ENCODE measurements at places on chromosomes 2 and 18.

DNA sequence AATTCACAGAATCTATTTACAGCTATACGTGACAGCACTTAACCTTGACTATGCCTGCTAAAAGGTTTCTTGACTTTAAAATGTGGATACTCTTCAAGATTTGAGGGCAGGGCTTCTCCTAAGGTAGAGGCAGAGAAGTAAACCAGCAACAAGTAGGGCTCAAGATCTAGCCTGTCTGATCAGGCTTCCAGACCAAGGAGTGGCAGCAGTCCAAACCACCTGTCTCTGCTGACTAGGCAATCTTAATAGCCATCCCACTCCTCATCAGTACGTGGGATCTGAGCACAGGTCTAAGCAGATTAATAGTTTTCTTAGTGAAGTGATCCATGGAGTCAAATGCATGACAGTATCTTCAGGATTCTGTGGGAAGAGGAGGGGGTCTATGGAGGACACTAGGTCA is 100.4 kb downstream of the GPD2 start:
- no peak for DNase-seq

DNA sequence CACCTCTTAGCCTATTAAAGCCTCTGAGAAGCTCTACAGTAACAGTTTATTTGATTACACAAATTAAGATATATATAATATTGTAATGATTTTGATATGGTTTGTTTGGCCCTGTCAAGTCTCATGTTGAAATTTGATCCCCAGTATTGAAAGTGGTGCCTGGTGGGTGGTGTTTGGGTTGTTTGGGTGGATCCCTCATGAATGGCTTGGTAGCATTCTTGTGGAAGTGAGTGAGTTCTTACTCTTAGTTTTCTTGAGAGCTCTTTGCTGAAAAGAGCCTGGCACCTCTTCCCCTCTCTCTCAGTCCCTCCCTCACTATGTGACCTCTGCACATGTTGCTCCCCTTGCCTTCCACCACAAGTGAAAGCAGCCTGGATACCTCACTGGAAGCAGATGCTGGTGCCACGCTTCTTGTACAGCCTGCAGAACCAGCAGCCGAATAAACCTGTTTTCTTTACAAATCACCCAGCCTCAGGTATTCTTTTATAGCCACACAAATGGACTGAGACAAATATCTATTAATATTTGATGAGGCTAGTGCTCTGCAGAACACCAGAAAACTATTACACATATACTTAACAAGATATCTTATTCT is 52.8 kb downstream of the SLC4A10 start:
- DNase-seq: no peak

DNA sequence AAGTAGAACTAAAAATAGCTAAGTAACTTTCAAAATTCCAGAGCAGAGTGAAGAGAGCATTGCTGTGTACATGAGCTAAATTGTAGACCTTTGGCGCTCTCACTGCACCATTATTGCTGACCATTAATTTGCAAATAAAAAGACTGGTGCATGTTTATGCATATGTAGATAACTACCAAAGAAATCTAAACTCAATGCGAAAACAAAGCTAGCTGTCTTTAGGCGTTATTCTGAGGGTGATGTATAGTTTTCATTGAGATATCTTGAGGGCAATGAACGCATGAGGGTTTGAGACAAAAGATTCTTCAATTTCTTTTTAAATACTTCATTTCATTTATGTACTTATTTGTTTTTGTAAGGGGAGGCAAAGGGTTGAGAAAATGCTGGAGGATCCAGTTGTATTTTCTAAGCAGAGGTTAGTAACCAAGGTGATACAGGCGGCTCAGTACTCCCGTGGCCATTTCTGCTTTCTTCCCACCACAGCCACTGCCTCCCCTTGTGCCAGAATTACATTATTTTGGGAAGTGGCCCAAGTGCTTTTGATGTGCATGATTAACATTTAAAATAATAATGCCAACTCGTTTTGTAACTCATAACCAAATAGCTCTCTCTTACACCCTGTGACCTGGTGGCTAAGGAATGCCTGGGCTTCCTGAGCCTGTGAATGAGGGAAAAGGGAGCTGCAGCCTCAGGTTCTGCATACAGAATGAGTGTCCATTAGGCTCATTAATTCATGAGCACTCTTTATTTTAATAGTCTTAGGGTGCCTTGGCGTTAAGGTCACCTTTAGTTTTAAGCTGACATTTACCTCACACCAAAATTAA is 797.8 kb upstream of the GYPC start:
- no peak for DNase-seq

DNA sequence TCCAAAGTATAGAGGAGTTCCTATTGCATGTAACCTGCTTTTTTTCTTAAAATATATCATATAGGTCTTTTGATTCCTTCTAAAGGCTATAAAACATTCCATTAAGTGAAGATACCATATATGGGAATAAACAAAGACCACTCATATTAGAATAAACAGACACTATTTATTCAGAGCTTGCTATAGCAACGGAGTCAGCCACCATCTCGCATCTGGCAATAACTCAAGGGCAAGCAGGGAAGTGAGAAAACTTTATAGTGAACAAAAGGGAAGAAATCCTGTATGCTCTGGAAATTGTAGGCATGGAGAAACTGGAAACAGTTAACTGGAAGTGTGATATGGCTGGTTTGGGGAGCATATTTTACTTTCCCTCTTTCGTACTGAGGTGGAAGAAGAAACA is 301.9 kb downstream of the PTH2R start:
- DNase-seq: no peak

- no peak for DNase-seq
These were observed 51.2 kb upstream of the RMDN2 start for GRCh38 chr2:37873749-37874330.

DNA sequence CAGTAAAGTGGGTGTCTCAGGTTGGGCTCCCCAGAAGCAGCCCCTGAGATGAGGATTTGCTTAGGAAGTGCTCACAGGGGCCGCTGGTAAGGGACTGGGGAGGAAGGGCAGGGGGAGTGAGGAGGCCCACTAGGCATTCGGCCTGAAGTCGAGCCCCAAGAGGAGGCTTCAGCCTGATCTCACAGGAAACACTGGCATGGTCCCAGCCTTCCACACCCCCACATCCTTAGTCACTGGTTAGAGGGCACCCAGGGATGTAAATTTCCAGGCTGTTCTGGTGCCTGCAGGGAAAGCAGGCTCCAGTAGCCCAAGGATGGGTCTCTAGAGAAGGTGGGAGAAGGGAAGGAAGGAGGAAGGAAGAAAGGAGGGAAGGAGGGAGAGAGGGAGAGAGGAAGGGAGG is 22.4 kb upstream of the KCNK3 start:
- DNase-seq: no peak

- DNase-seq: peak; percentile 7
These were observed 80.8 kb upstream of the WIPF1 start for GRCh38 chr2:174678395-174678794.

DNA sequence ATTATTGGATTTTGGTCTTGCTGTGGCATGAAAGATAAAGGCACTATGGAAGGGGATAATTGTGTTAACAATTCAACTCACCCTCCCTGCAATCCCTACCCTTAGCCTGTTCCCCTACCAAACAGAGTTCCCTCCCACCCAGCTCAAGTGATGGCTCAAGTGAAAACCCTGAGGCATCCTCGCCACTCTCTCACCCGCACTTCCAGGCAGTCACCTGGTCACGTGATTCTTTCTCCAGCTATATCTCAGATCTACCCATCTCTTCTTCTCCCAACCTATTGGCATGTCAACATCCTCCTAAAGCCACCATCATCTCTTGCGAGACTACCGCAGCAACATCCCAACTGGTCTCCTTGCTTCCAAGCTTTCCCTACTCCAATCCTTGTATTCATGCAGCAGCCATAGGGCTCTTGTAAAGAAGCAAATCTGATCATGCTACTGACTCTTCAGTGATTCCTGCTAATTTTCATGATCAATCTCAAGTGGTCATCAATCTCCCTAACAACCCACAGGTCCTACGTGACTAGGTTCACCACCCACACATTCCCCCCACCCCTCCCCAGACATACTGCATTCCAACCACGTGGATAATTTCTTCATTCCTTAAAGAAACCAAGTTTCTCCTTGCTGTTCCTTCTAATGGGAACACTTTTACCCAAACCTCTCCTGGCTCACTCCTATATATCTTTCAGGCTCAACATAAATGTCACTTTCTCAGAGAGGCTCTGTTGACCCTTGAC is 66.7 kb downstream of the MBD2 start:
- DNase-seq: no peak

DNA sequence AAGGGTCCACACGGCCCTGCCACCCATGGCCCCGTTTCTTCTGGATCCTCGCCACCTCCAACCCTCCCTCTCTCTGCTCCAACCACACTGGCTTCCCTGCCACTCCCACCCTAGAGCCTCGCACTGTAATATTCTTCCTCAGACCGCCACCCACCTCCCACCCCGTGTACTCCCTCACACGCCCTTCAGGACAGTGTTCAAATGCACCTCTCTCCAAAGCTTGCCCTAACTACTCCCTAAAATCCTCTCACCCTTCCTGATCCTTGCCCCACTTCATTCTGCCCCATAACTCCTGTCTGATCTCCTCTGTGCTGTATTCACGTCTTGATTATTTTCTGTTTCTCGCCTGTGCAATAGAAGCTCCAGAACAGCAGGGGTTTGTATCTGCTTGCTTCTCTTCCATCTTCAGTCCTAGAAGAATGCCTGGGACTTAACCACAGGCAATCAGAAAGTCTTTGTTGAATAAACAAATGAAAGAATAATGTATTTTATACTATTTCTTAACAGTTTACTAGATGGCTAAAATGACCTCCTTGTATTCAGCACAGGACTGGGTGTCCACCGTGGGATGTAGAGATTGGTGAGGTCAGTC is 25.5 kb downstream of the EPB41L3 start:
- no peak for DNase-seq

DNA sequence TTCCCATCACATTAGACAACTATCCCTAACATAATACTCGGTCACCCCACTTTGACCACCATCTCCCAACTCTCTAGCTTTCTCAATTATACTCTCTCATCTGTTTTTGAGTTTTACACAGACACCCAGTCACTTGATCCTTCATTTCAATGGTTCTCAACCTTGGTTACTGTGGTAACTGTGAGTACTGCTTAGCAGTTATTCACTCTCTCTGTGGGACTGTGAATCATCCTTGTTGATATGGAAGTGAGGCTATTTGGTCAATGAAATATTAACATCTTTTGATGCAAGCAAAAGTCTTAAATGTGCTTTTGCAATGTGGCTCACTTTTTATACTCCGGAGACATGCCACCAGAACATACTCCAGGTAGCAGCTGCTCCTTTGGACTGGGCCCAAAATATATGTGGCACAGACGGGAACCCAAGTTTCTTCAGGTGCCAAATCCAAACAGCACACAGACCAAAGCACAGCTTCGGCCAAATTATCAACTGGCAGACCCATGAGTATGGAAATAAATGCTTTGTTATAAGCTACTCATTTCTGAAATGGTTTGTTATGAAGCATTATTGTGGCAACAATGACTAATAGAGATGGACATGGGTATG is 75.0 kb upstream of the SLC25A52 start:
- no peak for DNase-seq

DNA sequence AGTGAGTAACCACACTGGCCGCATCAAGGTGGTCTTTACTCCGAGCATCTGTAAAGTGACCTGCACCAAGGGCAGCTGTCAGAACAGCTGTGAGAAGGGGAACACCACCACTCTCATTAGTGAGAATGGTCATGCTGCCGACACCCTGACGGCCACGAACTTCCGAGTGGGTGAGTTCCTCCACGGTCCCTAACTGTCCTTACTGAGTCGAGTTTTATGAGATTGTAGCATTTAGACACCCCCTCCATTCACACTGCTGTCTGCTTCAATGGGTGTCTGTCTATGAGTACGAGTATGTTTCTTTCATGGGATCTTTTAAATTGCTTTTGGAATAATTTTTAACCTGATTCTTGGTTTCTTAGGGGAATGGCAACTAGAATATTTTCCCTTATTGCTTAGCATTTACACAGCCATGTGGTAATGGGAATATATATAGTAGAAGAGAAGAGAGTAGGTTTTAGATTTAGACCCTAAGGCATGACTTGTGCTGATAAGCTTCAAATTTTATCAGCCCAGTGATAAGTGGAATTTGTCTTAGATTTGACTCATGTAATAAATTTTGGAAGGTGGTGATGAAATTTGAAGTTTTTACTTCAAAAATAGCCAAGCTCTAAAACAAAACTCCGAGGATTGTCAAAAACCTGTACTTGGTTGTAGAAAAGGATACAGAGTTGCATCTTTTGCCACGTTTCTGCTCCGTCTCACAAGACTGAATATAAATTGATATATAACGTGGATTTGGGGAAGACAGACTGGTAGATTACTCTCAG is 188.2 kb downstream of the LTBP1 start:
- no peak for DNase-seq

DNA sequence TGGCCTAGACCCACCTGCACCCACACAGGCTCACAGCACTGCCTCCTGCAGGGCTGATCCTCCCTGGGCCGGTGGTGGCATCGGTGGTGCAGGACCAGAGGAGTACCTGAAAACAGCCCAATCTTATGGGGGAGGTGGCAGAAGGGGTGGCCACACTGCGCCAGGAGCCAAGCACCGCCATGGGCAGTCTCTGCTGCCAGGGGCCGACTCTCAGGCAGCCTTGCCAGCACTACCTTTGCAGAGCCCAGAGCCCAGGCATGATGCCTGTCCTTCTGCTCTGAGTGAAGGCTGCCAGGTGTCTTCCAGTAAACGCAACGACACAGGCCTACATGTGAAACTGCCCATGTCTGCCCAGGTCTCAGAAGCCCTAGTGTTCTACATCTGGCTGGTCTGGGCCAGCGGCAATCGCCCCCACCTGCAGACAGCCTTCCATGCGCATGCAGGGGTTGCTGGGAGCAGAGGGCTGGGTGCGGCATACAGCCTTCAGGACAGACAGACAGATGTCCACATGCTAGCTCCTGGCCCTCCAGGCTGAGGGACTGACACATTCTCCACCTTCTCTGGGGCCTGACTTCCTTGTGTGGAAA is 6.8 kb downstream of the HS6ST1 start:
- DNase-seq: no peak

DNA sequence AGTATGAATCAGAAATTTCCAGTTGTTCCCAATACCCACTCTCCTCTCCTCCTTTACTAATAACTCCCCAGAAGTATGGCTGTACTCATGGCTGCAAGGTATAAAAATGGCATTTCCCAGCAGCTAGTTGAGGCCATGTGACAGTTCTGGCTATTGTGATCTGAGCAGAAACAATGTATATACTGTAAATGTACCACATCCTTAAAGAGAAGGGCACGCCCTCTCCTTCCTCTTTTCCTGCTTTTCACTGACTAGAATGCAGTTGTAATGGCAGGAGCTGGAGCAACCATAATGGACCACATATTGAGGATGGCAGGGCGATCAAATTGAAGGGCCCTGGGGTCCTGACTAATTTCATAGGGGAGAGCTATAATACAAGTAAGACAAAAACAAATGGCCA is 211.2 kb downstream of the TNS1 start:
- no peak for DNase-seq

GRCh38 chr18:939958-940357 is 35.3 kb downstream of the ADCYAP1 start:
- DNase-seq: no peak
